NCI-H526 (cell line): ENCODE measurements at places on chromosomes 1 and 21.

GRCh38 chr1:90732136-90732535 is 15.0 kb upstream of the BARHL2 start:
- DNase-seq = no peak

DNA sequence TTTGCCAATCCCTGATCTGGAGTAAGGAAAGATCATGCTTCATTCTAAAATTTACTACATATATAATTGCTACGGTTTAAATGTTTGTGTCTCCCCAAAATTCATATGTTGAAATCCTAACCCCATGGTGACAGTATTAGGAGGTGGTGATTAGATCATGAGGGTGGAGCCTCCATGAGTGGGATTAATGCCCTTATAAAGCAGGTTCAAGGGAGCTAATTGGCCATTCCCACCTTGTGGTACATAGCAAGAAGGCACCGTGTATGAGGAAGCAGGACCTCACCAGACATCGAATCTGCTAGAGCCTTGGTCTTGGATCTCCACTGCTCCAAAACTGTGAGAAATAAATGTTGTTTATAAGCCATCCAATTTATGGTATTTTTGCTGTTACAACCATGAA is 55.5 kb downstream of the GADD45A start:
- no peak for DNase-seq

- peak; percentile 73 for DNase-seq
Measured at GRCh38 chr21:41766883-41767605, at the start of gene RIPK4. TSS of gene RIPK4 (minus strand) at chr21:41767052. CDS start at chr21:41767041, 11 bp downstream.

DNA sequence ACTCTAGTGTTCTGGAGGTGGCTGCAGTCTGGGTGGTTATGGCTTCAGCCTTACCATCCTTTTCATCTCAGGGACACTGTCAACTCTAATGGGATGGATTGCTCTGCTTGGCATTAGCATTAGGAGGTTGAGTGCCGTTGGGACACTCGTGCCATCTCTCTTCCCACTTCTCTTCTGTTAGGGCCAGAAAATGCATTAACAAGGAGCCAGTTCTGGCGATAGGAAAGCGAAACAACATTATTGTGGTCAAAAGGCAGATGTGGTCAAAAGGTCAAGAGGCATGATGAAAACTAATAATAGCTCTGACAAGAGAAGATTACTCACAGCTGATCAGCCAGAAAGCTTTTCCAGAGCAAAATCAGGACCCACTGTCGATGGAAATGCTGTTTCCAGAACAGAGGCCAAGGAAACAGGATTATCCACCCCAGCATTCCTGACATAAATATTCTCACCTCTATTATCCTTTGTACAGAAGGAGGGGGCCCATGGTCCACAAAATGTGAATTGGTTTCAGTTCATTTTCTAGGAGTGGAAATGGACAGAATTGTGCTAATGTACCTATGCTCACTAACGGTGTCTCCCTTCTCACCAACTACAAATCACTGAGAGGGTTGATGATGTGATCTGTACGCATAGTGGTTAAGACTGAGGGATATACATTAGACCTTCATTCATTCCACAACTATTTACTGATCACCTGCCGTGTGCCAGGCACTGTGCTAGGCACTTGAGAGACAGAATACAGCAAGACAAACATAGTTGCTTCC is 72.0 kb downstream of the ST6GALNAC5 start:
- DNase-seq = no peak

- DNase-seq = no peak
Measured at GRCh38 chr1:94543001-94543400, 1.4 kb upstream of the F3 start.

GRCh38 chr21:29365661-29366265 is 67.0 kb downstream of the BACH1 start:
- DNase-seq = no peak

- DNase-seq = peak; percentile 22
Measured at GRCh38 chr1:15712168-15712567, 23.9 kb upstream of the SLC25A34 start.

GRCh38 chr1:32242341-32242851 is 4.6 kb upstream of the FAM167B start:
- no peak for DNase-seq

DNA sequence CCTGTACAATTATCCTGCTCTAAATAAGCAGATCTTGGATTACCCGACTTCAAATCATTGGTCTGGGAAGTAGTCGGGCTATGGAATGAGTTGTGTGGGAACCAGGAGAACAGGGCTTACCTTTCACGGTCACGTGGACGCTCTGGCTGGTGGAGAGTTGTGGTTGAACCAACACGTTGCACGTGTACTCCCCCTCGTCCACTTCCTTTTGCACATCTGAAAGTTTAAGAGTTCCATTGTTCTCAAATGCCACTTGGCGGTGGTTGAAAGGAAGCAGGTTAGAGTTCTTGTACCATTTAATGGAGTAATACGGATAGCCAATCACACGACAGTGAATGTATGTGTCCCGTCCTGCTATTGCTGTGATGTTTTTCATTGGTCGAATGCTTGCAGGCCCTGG is 470.7 kb downstream of the PCP4 start:
- DNase-seq = no peak

DNA sequence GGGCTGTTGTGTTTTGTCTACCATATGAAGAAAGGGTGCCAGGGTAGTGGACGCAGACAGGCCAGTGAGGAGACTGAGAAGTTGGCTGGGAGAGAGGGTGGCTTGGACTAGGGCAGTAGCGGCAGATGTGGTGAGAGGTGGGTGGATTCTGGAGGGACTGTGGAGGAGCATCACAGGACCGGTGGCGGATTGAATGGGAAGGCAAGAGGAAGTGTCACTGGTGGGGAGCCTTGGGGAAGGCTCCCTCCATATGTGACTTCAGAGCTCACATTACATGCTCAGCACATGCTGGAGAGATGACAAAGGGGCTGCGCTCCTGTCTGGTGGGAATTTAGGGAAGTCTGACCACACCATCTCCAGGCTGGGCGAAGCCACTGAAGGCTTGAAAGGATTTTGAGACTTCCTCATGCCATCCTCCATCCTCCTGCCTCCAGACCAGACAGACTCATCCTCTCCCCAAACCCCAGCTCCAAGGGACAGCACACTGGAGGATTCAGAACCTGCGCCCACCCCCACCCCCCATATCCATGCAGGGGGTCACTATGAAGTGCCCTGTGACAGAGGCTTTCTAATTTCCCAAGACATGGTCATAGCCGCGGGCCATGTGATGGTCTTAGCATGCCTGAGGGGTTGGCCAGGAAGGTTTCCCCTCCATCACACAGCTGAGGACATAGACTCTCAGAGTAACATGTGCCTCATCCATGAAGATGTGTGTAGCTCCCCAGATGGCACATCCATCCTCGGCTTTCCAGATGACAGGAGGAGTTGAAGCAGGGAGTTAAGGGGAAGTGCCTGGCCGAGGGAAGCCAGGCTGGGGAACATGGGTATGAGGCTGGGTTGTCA is 138.8 kb upstream of the WNT4 start:
- DNase-seq = no peak

DNA sequence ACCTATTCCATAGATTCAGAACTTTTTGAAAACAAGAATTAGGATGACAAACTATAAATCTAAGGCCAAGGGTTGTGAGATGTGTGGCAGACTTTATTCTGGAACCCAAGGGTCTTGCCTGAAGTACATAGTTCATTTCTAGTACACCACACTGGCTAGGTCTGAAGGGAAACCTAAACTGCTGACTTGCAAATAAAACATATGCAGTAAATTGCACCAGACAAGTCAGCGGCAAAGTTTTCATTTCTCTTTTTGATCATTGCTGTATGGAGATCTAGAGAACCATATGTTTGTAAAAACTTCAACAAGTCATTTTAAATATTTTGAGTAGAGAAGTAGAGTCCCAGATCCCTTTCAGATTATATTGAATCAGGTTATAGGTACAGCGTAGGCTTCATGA is 43.9 kb downstream of the TNFSF4 start:
- no peak for DNase-seq

GRCh38 chr1:8259498-8260290 is 58.2 kb upstream of the SLC45A1 start:
- no peak for DNase-seq

DNA sequence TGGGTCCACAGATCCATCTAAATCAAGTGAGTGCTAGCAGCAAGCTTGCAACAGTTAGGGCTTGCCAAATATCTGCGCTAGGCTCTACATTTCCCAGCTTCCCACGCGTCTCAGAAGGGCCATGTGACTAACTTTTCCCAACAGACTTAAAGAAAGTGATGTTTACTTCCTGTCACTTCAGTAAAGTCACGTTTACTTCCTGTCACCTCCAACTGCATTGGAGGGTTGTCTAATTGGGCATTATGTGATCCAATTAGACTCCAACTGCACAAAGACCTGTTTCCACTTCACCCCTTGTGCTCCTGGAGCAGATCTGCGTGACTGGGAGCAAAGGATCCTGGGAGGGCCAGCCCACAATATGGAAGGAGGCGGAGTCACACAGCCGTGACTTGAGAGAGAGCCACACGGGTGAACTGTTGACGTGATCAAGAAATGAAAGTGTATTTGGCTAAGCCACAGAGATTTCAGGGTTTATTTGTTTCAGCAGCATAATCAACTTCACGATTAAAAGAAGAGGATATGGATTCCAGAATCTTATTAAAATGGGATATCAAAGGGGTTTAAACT is 77.7 kb downstream of the CYYR1 start:
- no peak for DNase-seq

DNA sequence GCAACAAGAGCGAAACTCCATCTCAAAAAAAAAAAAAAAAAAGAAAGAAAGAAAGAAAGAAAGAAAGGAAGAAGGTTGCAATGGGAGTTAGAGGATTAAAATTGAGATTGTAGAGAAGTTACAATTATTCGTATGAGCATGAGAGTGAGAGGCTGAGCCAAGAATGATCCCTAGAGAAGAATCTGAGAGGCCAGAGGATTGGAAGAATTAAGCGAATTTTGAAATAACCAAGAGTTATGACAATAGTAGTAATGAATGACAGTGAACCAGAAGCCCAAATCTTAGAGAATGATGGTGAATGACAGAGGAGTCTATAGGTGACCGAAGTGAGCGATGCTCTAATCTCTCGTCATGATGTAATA is 369 bp upstream of the ZYG11B start:
- no peak for DNase-seq

- no peak for DNase-seq
Measured at GRCh38 chr21:31456201-31456600, 112.1 kb upstream of the TIAM1 start.

DNA sequence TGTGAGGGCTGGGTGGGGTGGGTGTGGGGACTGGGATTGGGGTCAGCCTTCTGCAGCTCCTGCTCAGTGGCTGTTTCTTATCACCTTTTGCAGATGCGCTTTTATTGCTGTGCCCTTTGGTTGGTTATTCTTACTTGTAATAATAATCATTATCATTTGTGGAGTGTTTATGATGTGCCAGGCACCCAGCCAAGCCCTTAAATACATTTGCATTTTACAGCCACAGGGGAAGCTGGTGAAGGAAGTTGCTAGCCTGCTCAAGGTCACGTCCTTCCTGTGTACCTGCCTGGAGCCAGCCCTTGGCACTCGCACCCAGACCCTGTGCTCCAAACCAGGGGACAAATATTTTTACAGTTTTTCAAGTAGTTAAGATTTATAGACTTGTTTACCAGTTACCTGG is 144.0 kb downstream of the PGBD5 start:
- DNase-seq = peak; percentile 20

- no peak for DNase-seq
Measured at GRCh38 chr1:28803051-28803450, 8.9 kb upstream of the OPRD1 start.

DNA sequence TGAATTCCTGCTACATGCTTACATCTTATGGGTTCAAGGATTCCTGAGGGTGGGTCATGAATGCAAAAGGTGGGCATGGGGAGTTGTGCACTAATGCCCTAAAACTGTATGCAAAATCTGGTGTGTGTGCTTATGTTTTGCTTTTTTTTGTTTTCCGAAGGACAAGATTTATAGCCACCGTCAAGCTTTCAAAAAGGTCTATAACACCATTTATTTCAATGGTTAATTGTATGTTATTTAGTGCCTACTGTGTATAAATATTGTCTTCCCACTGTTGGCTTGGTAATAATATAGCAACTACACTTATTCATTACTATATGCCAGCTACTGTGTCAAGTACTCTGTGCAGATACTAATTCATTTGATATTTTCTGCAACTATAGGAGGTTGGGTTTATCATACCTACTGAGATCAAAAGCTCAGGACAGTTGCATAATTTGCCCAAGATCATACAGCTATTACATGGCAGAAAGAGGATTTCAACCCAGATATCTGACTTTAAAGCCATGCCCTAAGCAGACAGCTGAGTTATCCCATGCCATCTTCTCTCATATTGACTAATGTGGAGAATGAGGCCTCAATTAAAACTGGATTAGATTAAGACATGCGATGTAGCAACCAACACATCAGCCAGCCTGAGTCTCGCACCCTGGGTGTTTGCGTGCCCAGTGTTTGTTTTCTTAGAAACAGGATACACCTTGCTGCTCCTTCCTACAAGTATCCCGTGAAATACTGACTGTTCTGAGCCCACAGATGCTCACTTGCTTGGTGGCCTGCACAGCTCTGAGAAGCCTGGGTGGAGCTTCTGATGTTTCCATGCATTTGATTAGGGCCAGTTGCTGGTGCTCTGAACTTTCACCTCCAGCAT is 34.6 kb downstream of the GADD45A start:
- no peak for DNase-seq

DNA sequence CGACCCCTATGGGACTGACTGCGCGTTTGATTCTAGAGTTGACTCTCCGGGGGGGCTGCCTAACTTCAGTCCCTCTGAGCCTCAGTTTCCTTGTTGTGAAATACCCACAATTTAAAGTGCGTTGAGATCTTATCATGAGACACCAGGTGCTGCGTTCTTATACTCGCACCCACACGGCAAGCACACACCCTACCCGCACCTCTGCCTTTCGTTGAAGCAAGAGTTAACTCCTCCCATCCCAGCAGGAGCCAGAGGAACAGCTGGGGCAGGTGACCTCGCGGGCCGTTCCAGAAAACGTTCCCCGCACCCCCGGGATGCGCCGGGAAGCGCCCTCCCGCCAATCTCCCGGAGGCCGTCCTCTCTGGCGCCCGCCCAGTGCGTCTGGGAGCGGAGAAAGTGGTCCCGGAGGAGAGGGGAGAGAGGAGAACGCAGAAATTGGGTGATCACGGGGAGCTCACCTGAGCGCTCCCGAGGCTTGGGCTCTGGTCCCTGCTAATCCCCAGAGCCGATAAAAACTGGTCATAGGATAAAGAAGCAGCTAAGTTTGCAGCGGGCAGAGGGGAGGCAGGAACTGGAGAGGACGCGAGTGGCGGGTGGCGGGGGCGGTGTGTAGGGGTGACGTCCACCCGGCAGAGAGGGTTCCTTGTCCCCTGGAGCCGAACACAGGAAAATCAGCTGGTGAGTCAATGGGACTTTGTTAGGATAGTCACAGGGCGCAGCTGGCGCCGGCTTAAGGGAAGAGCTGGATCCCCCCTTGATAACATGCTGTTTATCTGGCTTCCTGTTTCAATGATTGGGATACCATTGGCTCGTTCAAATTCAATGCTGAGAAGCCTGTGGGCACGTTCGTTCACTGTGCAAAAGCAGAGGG is 869 bp downstream of the NAV1 start:
- peak; percentile 67 for DNase-seq

GRCh38 chr1:8033322-8033721 is 7.2 kb upstream of the ERRFI1 start:
- DNase-seq = no peak

- no peak for DNase-seq
Measured at GRCh38 chr21:15874615-15875014, 144.8 kb downstream of the USP25 start.
